ENCODE measurements at places on chromosomes 2 and 18. TPM values are rescaled to one million over a fixed set of nuclear protein-coding genes. Genes with fewer than 3 reads are reported as not detected.

DNA sequence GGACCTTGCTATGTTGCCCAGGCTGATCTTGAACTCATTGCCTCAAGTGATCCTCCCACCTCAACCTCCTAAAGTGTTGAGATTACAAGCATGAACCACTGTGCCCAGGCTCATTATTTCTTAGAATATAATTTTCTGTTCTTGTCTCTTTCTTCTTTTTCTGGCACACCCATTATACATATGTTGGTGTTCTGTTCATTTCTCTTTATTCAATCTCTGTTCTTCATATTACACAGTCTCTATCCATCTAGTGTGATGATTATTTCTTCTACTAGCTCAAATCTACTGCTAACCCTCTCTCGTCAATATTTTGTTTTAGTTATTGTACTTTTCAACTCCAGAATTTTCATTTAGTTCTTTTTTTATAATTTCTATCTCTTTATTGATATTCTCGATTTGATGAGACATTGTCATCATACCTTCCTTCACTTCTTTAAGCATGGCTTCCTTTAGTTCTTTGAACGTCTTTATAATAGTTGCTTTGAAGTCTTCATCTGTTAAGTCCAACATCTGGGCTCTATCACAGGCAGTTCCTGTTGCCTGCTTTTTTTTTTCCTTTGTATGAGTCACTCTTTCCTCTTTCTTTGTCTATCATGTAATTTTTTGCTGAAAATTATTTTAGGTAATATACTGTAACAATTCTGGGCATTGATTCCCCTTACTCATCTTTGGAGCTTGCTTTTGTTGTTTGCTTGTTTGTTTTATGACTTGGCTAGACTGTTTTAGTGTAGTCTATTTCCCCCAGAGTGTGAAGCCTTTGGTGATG is 196.4 kb upstream of the NABP1 start:
- DNase-seq = no peak

C2orf80 gene
- total RNA-seq = not detected

LYG1 gene
- 0.86 TPM for total RNA-seq

DNA sequence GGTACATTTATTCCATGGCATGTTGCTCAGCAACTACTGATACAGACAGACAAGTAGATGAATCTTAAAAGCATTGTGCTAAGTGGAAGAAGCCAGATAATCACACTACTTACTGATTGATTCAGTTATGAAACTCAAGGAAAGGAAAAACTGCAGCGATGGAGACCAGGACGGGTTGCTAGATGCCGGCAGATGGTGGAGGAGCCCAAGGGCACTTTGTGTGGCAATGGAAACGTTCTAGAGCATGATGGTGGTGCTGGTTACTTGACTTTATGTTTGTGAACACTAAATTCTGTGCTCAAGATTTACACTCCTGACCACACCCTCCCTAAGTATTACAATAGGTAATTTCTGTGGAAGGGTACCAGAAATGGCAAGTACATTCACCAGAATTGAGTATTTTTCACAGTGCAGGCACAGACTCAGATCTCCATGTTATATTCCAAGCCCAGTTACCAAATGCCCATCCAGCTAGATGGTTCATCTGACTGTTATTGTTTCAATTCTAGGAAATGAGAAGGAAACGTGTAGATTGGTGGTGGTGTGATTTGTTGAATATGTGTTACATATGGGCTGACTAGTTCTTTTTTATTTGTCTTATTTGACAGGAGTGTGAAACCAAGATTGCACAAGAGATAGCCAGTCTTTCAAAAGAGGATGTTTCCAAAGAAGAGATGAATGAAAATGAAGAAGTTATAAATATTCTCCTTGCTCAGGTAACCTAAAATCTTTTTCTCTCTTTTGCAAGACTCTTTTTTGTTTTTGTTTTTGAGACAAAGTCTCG is 55.1 kb downstream of the RALBP1 start:
- DNase-seq = no peak

DNA sequence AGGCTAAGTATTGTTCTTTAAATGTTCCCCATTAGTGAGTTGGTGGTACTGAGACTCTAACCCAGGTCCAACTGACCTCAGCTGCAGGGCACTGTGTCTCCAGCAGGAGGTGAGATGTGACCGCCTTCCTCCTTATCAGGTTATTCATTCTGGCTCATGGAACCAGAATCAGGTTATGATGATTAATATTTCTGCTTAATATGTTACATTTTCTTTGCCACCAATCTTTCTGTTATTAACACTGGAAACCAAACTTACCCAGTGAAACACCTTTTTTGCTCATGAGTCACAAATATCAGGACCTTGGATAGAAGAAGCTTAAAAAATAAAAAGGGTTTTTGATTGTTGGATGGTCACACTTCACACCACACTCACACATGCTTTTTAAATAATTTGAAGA is 85.4 kb downstream of the DPP4 start:
- DNase-seq = no peak

DNA sequence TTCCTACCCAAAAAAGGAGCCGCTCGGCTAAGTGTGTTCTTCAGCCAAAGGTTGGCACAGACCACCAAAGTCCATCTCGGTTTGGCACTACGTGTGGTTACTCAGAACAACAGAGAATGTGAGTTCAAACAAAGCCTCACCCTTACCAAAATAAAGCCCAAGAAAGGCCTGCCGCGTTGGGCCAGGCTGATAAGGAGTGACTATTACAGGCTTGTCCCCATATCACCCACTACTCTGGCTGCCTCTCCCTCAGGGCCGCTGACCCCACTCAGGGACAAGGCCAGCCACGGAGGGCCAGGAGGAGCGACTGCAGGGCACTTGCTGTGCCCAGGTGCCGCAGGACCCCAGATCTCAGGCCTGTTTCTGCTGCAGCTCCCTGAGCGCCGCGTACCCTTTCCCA is 13.8 kb downstream of the HS1BP3 start:
- DNase-seq = no peak

DAW1 gene
- total RNA-seq = not detected

MSTN gene
- not detected for total RNA-seq

- peak; percentile 48 for DNase-seq
Measured at GRCh38 chr2:219560037-219560892, 11.1 kb downstream of the OBSL1 start.

DNA sequence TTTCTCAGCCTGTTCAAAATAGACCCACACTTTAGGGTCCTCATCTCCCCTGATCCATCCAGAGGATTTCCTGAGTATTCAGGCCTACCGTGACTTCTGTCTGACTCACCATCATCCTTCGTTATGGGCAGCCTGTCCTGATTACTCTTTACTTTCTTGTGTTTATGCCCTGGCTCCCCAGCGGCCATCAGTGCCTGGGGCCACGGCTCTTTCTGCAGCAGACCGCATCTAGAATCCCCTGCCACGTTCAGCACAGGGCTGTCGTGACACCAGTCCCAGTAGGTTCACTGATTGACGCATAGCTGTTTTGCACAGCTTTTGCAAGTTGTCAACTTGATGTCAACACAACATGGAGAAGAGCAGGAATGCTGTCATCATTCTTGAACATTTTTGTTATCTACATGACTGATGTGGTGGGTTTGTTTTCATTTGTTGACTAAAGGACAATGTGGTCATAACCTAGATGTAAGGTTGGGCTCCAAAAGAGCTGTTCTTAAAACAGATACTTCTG is 225.6 kb downstream of the HAUS1 start:
- no peak for DNase-seq

GALNT13 gene
- not detected for total RNA-seq

GRCh38 chr2:109066501-109066900 is 62.5 kb upstream of the SH3RF3 start:
- DNase-seq = no peak

TCF23 gene
- 0.02 TPM for total RNA-seq

DNA sequence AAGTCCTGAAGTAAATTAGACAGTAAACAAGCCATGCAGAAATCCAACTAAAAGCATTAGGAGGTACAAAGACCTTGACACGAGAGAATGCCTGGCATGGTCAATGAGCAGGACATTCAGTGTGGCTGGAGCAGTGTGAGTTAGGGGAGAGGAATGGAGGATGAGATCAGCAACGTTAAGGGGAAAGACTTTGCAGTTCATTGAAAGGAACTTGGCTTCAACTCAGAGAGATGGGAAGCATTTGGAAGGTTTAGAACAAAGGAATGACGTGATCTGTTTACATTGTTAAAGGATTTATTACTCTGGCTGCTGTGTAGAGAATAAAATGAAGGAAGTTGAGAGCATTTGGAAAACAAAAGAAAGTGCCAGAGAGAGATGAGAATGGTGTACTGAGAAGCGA is 621.3 kb downstream of the XIRP2 start:
- no peak for DNase-seq

STEAP3 gene
- 0.14 TPM for total RNA-seq

ARHGEF33 gene
- total RNA-seq = 0.39 TPM

GRCh38 chr2:111652038-111652437 is 232.0 kb downstream of the ANAPC1 start:
- no peak for DNase-seq

AFF3 gene
- total RNA-seq = 5.6 TPM

- DNase-seq = no peak
Measured at GRCh38 chr2:168552450-168552856, 96.4 kb downstream of the CERS6 start.

CNDP1 gene
- total RNA-seq = not detected

APCDD1 gene
- not detected for total RNA-seq
